ENCODE measurements at places on chromosomes 2 and 18. TPM values are rescaled to one million over a fixed set of nuclear protein-coding genes. Genes with fewer than 3 reads are reported as not detected.

HES6 gene
- 3.0 TPM for total RNA-seq

DNA sequence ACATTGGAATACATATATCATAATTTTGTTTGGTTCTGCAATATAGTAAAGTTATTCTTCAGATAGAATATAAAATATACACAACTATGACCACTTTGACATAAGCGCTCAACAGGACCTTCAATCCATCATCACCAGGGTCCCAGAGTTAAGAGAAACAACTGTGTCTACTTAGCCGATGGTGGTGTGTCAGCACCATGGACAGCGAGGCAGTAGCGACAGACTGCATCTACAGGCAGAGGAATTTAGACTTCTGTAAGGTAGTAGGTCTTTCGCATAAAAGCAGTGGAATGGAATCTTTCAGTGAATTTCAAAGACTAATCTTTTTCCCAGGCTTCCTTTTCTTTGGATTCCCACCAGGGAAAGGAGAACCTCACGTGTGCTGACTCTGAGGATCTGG, 20.5 kb upstream of the LRPPRC start:
- H3K36me3 ChIP-seq, result no peaks in the 10 kb centered on the region
- peaks cover 4% of the 10 kb centered on the region for H3K4me1 ChIP-seq
- peak; percentile 61 for DNase-seq
- H3K27me3 ChIP-seq, result peaks cover 22% of the 10 kb centered on the region
- H3K27ac ChIP-seq, result no peak overlapping the region

GRCh38 chr18:12282442-12283039, 25.5 kb upstream of the TUBB6 start:
- H3K36me3 ChIP-seq, result no peaks in the 10 kb centered on the region
- peaks cover 42% of the 10 kb centered on the region for H3K27me3 ChIP-seq
- DNase-seq, result no peak
- H3K27ac ChIP-seq, result no peak overlapping the region
- peaks cover 3% of the 10 kb centered on the region for H3K4me1 ChIP-seq
- no peak overlapping the region for H3K4me3 ChIP-seq

DNA sequence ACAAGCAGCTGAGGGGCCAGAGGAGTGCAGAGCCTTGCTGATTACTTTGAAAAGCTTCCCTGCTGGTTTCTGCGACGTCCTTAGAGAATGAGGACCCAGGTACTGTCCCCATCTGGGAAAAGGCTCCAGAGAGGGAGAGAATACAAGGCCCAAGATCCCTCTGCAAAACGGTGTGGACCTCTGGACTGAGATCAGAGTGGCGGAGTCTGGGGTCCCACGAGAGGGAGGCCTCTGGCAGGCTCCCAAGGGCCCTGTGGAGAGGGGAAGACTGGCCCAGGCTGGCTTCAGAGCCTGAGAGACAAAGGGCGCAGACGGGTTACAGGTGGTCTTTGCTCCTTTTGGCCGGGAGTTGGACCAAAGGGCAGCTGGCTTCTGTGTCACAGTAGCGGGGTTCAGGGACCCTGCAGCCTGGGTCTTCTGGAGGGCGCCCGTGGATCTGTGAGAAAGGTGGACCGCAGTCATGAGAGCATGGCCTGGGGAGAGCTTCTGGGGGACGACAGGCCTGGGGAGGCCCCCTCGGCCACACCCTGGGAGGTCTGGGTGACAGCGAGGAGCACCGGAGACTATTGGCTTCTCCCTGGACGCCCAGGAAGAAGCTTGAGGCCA, 805 bp downstream of the SNORC start:
- peaks cover 8% of the 10 kb centered on the region for H3K27me3 ChIP-seq
- no peak overlapping the region for H3K27ac ChIP-seq
- peak; percentile 31 for DNase-seq
- no peak overlapping the region for H3K4me3 ChIP-seq
- H3K4me1 ChIP-seq, result peaks cover 3% of the 10 kb centered on the region
- no peaks in the 10 kb centered on the region for H3K36me3 ChIP-seq

- H3K27me3 ChIP-seq, result no peaks in the 10 kb centered on the region
- no peak overlapping the region for H3K27ac ChIP-seq
- H3K36me3 ChIP-seq, result no peaks in the 10 kb centered on the region
- no peak overlapping the region for H3K4me3 ChIP-seq
- H3K4me1 ChIP-seq, result no peaks in the 10 kb centered on the region
Measured at GRCh38 chr2:18800240-18800971, 211.0 kb upstream of the NT5C1B start.

DNA sequence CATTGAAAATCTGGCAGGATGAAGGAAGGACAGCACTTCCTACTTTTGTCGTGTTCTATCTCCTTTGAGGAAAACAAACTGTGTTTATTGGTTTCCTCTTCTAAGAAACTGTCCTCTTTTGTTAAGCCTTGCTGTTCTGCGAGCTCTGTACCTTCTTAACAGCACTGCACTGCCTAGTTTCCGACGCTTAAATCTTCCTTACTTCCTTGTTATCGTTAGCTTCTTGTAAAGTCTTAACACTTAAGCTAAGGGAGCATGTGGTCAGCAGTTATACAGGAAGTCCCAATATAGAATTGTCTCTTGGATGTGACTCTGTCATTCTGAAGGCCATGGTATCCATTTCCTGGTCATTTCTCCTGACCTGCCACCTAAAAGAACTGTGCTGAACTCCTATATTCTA, 552.8 kb upstream of the NRP2 start:
- no peak overlapping the region for H3K27ac ChIP-seq
- H3K36me3 ChIP-seq, result no peaks in the 10 kb centered on the region
- H3K27me3 ChIP-seq, result no peaks in the 10 kb centered on the region
- H3K4me1 ChIP-seq, result peaks cover 4% of the 10 kb centered on the region

- H3K27me3 ChIP-seq, result no peaks in the 10 kb centered on the region
- H3K36me3 ChIP-seq, result peaks cover 1% of the 10 kb centered on the region
- peaks cover 57% of the 10 kb centered on the region for H3K4me1 ChIP-seq
- H3K4me3 ChIP-seq, result no peak overlapping the region
- DNase-seq, result no peak
Measured at GRCh38 chr2:148653437-148653836, 8.9 kb downstream of the EPC2 start.
